ENCODE measurements at places on chromosomes 6 and 20.

- no peak for DNase-seq
Measured at GRCh38 chr6:7784706-7785105, 58.8 kb downstream of the BMP6 start.

GRCh38 chr6:35919085-35919826 lies 1.6 kb downstream of the SRPK1 start:
- DNase-seq: no peak

DNA sequence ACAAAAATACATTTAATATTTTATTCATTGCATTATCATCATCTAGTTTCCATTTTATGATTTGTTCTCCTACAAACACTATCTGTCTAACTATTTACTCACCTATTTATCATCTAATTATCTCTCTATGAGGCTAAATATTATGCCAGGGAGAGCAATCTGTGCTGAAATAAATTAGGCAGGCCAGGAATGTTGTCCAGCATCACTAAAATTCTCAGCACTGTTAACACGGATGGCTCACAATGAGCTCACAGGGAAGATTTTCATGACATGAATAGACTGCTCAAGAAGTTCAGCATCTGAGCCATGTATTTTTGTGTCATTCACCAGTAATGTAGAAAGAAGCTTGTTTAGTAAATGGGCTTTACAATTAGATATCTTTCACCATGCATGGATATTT lies 1277.2 kb downstream of the GRIK2 start:
- no peak for DNase-seq

GRCh38 chr6:168876956-168877355 lies 376.7 kb downstream of the THBS2 start:
- DNase-seq: no peak

- no peak for DNase-seq
Measured at GRCh38 chr20:36396847-36397630, 90.9 kb downstream of the DLGAP4 start.

- DNase-seq: no peak
Measured at GRCh38 chr6:136764517-136764993, 27.7 kb downstream of the MAP3K5 start.

DNA sequence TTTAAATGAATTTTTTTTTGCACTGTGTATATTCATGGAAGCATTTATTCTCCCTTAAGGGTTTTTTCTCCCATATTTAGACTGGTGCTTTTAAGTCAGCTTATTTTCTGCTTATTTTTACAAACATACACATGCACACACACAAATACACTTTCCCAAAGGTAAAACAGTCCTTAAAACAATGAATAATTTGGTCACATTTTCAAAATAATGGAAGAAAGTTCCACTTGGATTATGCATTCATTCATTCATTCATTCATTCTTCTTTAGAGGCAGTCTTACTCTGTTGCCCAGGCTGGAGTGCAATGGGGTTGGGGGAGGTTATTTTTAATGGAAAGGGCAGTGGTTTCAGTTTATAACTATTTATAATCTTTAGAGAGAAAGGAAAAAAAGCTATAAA lies 69.8 kb downstream of the STXBP5 start:
- no peak for DNase-seq

DNA sequence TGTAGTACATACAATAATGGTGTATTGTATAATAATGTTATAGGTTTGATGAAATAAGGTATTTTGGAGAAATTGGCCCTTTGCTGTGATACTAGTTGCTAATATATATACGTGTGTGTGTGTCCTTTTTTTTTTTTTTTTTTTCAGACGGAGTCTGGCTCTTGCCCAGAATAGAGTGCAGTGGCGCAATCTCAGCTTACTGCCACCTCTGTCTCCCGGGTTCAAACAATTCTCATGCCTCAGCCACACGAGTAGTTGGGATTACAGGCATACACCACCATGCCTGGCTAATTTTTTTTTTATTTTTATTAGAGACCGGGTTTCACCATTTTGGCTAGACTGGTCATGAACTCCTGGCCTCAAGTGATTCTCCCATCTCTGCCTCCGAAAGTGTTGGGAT lies 23.3 kb downstream of the SENP6 start:
- no peak for DNase-seq

DNA sequence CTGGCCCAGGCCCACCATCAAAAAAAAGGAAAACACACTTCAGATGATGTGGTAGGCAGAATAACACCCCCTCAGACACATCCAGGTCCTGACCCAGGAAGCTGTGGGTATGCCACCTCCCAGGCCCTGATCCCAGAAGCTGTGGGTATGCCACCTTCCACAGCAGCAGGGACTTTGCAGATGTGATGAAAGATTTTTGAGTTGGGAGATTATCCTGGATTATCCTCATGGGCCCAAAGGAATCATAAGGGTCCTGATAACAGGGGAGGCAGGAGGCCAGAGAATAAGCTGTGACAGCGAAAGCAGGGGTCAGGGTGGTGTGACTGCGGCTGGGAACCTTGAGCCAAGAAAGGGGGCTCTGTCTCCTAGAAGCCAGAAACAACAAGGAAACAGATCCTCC lies 55.0 kb downstream of the BMP7 start:
- no peak for DNase-seq

GRCh38 chr20:48562586-48563116 lies 265.1 kb downstream of the PREX1 start:
- no peak for DNase-seq

GRCh38 chr6:48073976-48074767 lies 36.8 kb downstream of the PTCHD4 start:
- no peak for DNase-seq

DNA sequence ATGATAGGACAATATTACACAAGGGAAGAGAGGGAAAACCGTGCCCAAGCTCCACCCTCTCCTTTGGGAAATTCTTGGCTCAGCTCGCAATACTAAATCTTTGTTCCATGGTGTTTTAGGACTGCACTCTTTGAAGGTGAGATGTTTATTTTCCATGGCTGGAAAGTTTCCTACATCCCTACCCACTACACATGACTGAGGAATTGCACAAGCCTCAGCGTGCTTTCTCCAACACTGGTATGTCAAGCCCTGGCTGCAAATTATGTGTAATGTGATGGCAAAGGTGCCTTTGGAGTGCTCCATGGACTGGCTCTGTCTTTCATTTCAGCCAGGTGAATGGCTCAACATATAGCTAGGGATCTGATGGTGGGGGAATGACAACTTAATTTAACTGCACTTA lies 134.3 kb downstream of the ISM1 start:
- DNase-seq: no peak

DNA sequence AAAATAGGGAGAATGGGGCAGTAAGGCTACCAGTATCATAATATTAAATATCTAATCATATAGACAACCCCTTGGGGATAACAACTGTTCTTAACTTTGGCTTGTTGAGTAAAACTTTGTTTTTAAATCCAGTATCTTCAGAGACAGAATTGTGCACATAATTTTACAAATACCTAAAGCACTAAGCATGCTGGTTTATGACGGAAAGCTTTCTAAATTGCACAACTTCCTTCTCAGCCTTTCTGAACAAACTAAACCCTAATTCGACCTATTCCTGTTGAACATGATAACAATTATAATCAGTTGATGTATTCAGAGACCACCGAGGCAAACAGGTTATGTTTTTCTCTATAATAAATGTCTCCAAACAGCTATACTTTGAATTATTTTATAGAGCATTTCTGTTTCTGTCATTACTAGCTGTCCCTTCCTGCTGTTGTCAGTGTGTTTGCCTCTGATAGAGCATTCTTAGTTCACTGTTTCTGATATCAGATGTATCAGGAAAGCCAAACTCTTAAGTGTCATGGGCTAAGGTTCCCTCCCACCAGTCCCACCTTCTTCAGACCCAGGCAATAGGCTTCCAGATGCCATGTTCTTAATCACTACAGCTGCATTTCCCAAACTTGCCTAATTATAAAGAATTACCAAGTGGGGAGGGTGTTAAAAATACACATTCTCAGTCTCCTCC lies 8.7 kb downstream of the ZHX3 start:
- DNase-seq: no peak

DNA sequence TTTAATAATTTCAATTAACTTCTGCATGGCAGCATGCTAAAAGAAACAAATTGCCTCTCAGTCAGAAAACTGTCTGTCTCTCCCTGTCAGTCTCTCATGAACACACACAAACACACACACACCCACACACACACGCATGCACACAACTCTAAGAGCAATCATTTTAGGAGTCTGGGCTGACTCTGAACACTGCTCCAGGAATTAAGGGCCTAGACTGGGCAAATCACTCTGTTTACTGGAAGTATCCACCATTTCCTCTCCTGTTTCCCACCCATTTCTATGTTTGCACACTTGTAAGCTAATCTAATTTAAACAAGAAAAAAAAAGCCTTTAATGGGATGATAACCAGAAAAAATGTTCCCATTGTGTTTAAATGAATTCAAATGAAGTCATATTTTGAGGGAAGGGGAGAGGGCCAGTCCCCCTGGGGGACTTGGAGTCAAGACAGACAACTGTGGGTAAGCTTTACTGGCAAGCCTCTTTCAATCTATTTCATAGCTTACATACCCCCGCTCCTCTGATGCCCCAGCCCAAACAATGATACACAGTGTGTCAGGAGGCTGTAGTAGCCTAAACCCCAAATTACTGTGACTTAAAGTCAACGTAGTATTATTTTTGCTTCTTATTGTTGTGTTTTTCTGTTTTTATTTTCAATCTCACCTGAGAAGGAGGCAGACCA lies 447.8 kb upstream of the FLRT3 start:
- DNase-seq: no peak

- no peak for DNase-seq
Measured at GRCh38 chr6:134624781-134625180, 306.9 kb upstream of the SGK1 start.

GRCh38 chr6:158684745-158685324 lies 35.0 kb downstream of the SYTL3 start:
- no peak for DNase-seq

- peak; percentile 47 for DNase-seq
Measured at GRCh38 chr20:14401479-14402138, 64.2 kb upstream of the FLRT3 start.

GRCh38 chr6:27806981-27807440 lies 105.2 kb downstream of the OR2B2 start:
- DNase-seq: no peak

DNA sequence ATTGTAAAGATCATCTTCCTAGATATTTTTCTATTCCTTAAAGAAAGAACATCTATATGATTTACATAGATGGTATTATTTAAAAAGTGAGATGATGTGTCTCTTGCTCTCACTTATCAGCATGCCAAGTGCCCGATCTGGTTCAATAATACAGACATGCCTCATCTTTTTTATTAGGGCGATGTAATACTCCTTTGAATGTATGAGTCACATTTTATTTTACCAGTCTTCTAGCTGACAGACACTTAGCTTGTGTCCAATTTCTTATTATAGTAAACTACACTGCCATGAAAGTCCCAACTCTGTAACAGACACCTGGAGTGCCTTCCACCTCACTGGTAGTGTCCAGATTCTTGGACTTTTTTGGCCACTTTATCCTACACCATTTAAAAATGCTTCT lies 586.6 kb upstream of the BTBD3 start:
- DNase-seq: no peak

Data from NCI-H510A (cell line).